ENCODE measurements at places on chromosomes 7 and 10. TPM values are rescaled to one million over a fixed set of nuclear protein-coding genes. Genes with fewer than 3 reads are reported as not detected.

CHAT gene
- total RNA-seq = not detected

LRRN3 gene
- 3.7 TPM for total RNA-seq

HMX3 gene
- total RNA-seq = 0.82 TPM

INHBA gene
- 11.3 TPM for total RNA-seq

TES gene
- 59.8 TPM for total RNA-seq

MBL2 gene
- not detected for total RNA-seq

AGR2 gene
- 26.9 TPM for total RNA-seq

TLX1 gene
- total RNA-seq = not detected

FAM13C gene
- 16.3 TPM for total RNA-seq
